ENCODE measurements at places on chromosomes 6 and 20. TPM values are rescaled to one million over a fixed set of nuclear protein-coding genes. Genes with fewer than 3 reads are reported as not detected.

- DNase-seq, result no peak
Observed at GRCh38 chr6:5525209-5525608, 263.9 kb downstream of the FARS2 start.

The RGS17 gene
- 30.3 TPM for polyA plus RNA-seq

DNA sequence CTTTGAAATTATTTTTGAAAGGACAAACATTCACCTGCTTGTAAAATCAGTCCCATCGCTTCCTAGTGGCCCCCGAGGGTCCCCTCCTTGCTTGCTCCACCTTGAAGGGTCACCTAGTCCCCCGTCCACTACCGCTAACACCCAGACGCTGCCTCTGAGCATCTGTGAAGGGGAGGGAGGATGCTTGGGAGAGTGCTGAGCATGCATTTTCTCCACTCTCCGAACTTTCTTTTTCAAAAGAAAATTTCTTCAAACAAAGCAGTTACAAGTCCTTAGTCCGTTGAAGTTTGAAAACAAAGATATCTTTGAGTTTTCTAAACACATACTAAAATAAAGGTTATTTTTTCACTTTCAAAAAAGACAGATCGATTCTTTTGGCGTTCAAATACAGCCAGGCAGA, 224.3 kb upstream of the ARID1B start:
- DNase-seq, result no peak

DNA sequence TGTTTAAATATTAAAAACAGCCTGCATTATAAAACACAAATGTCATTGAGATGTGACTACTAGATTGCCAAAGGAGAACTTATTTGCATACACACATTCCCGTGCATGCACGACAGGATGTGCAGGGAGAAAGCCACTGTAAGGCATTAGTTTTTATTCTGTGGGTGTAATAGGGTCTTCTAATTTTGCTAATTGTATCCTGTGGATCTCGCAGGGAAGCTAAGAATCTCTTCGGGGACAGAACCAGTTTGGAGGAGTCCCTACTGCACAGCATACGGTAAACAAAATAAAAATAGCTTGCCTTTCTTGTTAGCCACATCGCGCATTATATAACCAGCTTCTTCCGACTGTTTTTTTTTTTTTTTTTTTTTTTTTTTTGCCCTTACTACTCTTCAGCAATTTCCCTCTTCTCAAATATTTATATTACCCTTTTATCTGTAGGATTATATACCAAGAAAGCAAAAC, 2.0 kb downstream of the ATXN1 start:
- DNase-seq, result peak; percentile 45

The RAET1L gene
- not detected for polyA plus RNA-seq

- DNase-seq, result peak; percentile 14
Observed at GRCh38 chr20:62732842-62733525, 24.3 kb downstream of the NTSR1 start.

DNA sequence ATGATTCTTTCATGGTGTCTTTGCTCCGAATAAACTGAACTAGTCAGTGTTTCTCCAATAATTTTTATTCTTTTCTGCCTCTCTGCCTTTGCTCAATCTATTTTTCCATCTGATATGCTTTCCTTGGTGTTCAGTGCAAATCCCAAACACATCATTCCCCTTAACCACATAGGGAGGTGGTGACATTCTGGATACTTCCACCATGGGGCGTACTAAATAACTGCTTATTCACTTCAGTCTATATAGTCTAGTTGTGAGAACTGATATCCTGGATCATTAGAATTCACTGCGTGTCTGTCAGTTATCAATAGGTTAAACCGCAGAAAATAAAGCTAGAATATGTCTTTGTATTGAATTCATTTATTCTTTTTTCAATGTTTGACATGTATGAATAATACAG, 83.1 kb downstream of the KCNQ5 start:
- DNase-seq, result no peak

The MEI4 gene
- 2.2 TPM for polyA plus RNA-seq

DNA sequence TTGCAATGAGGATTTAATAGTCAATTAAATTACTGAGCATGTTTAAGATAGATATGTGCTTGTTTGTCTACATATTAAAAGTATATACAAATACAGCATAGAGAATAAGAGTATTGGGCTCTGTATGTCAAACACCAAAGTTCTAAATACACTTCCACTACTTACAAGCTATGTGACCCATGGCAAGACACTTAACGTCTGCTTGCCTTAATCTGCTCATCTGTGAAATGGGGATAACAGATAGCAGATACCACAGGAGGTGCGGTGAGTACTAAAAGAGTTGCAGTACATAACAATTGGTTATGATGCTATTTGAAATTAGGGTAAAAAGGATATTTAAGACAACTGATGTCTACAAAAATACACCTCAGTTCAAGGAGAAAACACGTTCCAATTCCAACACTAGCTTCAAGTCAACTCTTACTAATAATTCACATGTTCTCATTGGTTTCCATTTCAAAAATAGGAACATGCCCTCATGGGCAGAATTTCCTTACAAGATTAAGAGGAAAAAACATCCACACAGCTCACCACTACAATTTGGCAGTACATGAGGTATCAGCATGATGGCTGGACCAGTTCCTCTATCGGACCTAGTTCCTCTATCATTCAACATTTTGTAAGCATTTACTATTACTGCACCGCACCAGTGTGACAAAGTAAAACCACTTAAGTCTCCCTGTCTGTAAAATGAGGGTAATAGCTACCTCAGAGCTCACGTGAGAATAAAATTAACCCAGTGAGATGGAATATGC, 101.1 kb downstream of the SMLR1 start:
- DNase-seq, result no peak

DNA sequence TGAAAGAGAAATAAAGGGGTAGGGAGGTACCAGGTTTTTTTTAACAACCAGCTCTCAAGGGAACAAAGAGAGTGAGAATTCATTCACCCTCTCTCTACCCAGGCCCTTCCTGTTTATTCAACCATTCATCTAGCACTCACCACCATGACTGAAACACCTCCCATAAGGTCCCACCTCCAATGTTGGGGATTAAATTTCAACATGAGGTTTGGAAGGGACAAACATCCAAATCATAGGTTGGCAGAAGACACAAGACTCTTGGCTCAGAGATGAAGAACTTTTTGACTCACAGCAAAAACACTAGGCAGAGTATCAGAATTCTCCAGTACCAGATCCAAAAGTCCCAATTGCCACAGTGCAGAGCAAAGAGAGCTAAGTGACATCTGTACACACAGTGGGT, 186.3 kb downstream of the EDN1 start:
- no peak for DNase-seq

The LINC00237 gene
- 15.0 TPM for polyA plus RNA-seq

DNA sequence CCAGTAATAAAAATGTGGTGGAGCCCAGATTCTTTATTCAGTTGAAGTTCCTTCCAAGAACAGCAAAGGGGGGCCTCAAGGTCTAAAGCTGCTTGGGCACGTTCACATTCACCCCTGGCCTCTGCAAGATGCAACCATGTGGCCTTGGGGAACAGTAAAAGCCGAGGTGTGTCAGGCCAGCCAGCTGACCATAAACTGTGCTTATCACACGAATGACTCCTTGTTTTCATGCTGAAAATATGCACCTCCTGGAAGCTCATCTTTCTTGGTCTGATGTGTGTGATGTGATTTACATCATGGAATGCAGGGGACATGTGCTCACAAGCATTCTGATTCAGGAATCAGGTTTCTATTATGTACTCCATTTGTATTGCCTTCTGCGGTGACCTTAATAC, 211.6 kb upstream of the MARCKS start:
- DNase-seq, result no peak

The DIDO1 gene
- polyA plus RNA-seq, result 46.3 TPM

DNA sequence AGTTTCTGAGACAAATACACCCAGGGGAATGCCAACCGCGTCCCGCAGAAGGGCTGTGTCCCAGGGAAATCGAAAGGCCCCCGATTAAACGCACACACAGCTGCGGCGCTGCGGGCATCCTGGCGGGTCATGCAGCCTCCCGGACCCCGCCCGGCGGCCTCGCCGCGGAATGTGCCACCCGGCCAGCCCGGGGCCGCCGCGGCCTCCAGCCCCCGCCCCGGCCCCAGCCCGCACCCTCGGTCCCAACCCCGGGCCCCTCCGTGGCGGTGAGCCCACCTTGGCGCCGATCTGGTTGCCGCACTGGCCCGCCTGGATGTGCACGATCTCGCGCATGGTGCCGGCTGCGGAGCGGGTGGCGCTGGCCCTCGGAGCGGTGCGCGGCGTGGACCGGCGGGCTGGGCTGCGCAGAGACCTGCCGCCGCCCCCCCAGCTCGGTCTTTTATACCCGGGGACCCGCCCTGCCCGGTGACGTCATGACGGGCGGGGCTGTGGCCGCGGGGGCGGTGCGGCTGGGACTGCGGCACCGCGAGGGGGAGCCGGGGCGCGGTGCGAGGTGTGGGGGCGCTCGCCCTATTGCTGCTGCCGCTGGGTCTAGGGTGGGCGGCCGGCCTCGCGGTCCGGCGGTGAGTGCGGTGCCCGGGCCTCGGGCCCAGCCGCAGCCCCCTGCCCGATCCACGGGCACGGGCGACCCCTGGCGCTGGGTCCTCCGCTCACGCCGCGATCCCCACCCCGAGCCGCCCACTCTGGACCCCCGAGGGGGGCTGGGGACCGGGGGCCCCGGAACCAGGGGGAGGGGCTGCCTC, at the start of gene TUBB2A:
TSS of gene TUBB2A (minus strand) at position 414 of the 803 bp plus-strand sequence. CDS start at position 333, 81 bp downstream.
- peak; percentile 74 for DNase-seq

The IL17A gene
- not detected for polyA plus RNA-seq

GRCh38 chr20:19624221-19624965, 133.7 kb upstream of the RIN2 start:
- no peak for DNase-seq

DNA sequence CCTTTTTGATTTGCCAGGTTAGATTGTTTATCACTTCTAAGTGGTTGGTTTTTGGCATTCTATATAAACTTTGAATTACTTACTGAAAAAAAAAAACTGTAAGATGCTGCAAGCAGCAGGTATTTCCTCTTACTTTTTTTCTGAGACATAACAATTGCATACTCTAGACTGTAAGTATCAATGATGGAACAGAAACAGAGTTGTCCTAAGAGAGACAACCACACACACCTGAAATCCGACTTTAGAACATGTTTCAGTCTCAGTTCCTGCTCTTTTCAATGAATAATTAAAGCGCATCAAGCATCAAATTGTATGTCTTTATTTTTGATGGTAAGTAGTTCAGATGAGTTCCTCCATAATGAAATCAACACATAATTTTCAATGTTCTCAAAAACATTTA, 105.3 kb upstream of the KHDRBS2 start:
- DNase-seq, result no peak

DNA sequence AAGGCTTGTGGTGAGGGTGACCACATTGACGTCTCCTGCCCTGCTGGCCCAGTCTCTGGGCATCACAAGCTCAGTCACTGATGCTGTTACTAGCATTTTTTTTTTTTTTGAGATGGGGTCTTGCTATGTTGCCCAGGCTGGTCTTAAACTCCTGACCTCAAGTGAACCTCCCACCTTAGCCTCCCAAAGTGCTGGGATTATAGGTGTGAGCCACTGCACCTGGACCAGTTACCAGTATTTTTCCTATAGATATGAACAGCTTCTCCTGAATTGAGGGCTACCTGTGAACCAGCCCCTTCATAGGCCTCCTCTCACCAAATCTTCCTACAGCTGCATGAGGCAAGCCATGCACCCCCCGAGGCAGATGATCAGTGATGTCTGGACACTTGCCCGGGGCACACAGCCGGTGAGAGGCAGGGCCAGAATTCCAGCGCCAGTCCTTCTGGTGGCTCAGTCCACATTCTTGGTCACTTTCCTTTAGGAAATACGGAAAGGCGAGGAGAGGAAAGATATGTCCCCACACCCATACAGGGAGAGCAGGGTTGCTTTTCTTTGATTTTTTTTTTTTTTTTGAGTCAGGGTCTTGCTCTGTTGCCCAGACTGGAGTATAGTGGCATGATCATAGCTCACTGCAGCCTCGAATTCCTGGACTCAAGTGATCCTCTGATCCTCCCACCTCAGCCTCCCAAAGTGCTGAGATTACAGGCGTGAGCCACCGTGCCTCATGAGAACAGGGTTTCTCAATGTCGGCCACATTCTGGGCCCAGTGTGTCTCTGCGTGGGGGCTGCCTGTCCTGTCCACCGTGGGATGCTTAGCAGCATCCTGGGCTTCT, 50.7 kb downstream of the UBE2V1 start:
- DNase-seq, result no peak

The NANP gene
- 3.8 TPM for polyA plus RNA-seq

GRCh38 chr20:9243986-9244385, 175.1 kb downstream of the PLCB4 start:
- no peak for DNase-seq

GRCh38 chr20:43812216-43812615, 85.4 kb upstream of the GTSF1L start:
- DNase-seq, result no peak

The ZBP1 gene
- polyA plus RNA-seq, result not detected

The ADGB gene
- polyA plus RNA-seq, result 1.7 TPM

DNA sequence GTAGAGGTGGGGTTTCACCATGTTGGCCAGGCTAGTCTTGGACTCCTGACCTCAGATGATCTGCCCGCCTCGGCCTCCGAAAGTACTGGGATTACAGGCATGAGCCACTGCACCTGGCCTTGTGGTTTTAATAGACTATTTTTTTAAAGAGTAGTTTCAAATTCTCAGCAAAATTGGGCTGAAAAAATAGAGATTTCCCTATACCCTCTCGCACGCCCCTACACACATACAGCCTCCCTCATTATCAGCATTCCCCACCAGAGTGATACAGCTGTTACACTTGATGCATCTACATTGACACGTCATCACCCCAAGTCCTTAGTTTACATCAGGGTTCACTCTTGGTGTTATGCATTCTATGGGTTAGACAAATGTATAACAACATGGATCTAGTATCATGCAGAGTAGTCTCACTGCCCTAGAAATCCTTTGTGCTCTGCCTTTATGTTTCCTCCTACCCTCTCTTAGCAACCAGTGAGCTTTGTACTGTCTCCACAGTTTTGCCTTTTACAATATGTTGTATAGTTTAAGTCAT, 103.6 kb downstream of the CDYL start:
- no peak for DNase-seq

DNA sequence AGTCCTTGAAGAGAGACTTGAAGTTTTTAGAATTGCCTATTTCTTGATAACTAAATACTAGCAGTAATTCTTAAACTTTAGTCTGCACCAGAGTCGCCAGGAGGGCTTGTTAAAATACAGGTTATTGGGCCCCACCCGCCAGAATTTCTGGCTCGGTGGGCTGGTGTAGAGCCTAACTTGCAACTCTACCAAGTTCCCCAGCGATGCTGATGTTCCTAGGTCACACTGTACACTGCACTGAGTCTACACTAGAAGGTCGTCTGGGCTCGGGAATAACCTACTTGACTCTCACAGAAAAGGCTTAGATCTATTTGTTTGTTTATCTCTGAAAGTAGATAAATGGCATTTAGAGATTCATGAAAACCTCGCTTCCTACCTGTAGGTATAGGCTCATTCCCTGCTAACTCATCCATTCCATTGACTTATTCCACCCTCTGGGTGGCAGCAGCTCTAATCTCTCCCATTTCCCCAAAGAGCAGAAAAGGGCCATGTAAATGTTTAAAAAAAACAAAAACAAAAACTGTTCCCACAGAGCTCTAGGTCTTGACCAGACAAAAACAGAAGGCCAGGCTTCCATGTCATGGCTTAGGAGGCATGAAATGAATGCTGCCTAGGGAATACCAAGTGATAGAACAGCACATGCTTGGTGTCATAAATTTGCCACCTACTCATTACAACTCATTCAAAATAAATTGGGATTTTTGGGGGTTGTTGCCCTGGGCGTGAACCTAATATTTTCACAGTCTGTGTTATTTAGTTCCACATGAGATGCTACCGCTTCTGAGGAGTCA, 292.1 kb downstream of the ADGB start:
- no peak for DNase-seq

The SLC26A8 gene
- 5.7 TPM for polyA plus RNA-seq

The PRPH2 gene
- polyA plus RNA-seq, result 7.3 TPM

Data from spinal cord (tissue), 10 donors.